ENCODE measurements at places on chromosomes 1 and 21. TPM values are rescaled to one million over a fixed set of nuclear protein-coding genes. Genes with fewer than 3 reads are reported as not detected.

- no peak for DNase-seq
These were observed 281.0 kb downstream of the PTPRC start for GRCh38 chr1:198919667-198920398.

DNA sequence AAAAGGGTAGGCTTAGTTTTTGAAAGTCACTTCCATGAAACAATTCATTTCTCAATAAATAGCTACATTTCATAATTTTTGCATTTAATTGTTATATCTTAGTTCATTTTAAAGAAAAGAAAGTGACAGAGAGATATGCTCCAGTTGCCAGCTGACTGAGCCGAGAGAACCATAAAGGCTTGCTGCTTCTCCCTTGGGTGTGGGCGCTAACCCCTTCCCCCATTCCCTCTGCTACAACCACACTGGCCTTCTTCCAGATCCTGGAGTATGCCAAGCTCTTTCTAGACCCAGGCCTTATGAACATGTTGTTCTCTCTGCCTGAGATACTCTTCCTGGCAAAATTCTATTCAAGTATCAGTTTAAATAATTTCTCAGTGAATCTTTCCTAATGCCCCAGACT, 12.3 kb downstream of the SORT1 start:
- DNase-seq = peak; percentile 47

DNA sequence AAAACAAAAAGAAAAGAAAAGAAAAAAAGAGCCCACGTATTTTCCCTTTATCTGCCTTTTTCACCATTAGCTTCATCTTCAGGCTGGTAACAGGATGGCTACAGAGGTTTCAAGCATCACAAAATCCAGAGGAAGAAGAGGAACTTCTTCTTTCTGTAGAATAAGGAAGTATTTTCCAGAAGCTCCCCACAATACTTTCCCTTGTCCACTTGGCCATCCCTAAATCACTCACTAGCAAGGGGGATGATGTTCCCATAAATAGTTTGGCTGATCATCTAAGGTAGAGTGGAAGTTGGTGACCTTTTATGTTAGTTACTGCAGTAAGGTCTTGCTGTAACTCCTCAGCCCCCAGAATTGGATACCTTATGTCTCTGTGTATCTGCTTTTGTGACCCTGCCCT, 45.1 kb upstream of the RNF11 start:
- no peak for DNase-seq

Gene CELA3A
- not detected for polyA plus RNA-seq

Gene FBXO2
- 14.0 TPM for polyA plus RNA-seq

Data from right cardiac atrium (tissue), 5 donors.